KBM-7 (cell line): ENCODE measurements at places on chromosomes 7 and 10.
A peak's percentile ranks its signal among the peaks of the same experiment; 100 is the strongest.

DNA sequence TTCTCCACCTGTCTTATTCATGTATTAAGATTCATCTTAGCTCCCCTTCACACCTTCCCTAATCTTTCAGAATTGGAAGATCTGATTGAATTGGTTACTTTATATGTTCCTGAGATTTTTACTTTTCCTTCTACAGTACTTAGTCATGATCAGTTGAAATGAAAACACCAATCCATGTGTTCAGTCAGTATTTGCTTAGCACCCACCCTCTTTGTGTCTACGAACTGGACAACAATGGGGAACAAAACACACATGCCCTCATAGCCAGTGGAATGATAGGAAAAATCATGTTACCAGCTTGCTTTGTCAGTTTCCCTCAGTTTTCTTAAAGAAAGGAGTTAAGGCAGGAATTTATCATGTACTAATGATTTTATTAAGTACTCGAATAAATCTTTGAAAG lies 2.0 kb downstream of the MASTL start:
- peak; percentile 12 for DNase-seq

DNA sequence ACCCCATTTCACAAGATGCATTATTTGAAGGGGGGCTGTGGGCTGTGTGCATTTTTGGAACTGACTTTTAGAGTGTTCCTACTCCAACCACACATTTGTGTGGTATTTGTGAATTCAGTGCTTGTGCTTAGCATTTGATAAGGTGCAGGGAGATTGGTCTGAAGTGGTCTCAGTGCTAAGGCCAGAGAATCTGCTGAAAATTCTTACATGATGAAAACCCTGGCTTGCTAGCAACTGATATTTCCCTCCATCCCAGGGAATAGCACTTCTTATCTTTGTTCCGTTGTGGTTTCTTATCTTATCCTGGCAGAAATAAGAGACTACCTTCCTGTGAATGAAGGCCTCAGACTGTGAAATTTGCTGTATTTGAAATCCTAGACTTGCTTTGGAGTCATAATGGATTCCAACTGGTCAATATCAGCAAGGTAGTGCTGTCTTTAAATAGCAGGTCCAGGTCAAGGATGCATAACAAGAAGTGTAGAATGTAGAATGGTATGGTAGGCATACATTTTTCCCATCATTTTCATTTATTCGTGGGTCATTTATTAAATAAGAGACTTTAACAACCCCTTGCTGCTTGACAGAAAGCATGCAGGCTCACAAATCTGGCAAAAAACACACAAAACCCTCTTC lies 986.9 kb downstream of the REEP3 start:
- DNase-seq, result peak; percentile 79

GRCh38 chr7:152893801-152894294 lies 134.3 kb downstream of the ACTR3B start:
- DNase-seq, result no peak

DNA sequence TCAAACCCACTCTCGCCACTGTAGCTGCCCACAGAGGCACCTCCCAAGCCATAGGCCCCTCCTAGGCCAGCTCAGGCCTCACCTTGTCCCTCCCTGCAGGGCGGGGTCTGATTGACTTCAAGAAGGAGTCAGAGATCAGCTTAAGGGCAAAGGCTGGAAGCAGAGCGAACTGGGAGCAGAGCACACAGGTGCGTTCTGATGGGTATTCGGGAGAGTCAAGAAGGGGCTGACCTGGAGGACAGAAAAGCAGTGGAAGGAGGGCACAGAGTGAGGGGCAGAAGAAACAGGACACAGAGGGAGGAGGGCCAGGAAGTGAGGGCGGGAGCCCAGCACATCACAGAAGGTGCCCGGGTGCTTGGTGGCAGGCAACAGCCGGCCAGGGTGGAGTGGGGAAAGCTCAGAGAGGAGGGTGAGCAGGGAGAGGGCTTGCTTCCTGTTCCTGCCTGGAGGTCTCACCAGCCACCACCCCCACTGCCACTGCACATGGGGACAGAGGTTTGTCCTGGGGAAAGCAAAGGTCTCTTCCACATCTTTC lies at the start of gene AOC1:
Gene AOC1, plus strand, starts transcription at position 147 of the 535 bp plus-strand sequence. CDS start 3,954 bp downstream, outside the sequence.
- DNase-seq, result peak; percentile 45

DNA sequence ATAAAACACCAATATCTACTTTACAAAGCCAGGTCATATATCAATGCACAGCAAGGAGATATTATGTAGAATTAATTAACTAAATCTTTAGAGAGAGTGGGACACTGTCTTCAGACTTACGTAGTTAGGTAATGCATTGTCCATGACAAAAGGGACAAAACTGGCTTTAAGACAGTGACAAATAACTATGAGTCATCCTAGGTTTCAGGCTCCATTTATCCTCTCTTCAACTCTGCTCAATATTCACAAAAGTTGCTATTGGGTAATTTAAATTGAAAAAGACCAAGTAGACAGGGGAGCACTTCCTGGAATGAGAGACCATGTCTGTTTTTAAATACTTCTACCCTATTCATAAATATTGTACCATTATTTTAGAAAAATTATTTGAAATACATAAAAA lies 464.5 kb downstream of the ARL4A start:
- DNase-seq, result no peak

DNA sequence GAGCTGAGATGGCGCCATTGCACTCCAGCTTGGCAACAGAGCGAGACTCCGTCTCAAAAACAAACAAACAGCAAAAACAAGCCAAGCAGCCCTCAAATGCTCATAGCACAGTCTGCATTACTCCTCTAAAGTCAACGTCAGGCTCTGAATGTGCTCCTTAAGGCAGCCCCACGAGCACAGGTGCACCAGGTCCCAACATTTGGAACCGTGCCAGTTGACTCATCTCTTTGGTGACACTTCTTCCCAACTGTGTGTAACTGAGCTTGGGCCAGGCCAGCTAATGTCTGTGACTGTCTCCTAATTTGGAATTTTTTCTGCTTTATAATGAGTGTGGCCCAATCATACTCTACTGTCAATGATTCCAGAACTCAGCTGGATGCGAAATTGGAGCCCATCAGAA lies 66.3 kb upstream of the EFCAB10 start:
- DNase-seq, result no peak

DNA sequence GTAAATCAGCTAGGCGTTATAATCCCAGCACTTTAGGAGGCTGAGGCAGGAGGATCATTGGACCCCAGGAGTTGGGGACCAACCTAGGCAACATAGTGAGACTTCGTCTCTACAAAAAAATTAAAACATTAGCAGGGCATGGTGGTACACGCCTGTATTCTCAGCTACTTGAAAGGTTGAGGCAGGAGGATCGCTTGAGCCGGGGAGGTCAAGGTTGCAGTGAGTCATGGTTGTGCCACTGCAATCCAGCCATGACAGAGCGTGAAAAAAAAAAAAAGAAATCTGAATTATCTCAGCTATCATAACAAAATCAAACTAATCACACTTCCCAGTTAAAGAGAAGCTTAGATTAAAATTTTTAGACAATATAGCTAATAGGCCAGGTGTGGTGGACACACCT lies 35.3 kb downstream of the ATAD1 start:
- no peak for DNase-seq

DNA sequence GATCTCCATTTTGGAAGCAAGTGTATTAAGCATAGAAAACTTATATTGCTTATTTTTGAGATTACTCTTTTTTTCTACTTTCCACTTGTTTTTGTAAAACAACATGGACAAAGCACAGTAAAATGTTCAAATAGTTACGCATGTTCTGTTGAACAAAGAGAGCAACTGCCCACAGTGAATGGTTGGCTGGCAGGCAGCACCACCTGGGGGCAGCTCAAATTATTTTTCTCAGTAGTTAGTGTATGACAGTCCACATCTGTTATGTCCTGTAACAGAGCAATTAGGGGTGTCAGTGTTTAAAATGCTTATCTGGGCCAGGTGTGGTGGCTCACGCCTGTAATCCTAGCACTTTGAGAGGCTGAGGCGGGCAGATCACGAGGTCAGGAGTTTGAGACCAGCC lies 46.1 kb upstream of the CACUL1 start:
- peak; percentile 32 for DNase-seq

- no peak for DNase-seq
Measured at GRCh38 chr10:34049887-34050286, 715.4 kb upstream of the NRP1 start.
